ENCODE measurements at places on chromosomes 1 and 21.

DNA sequence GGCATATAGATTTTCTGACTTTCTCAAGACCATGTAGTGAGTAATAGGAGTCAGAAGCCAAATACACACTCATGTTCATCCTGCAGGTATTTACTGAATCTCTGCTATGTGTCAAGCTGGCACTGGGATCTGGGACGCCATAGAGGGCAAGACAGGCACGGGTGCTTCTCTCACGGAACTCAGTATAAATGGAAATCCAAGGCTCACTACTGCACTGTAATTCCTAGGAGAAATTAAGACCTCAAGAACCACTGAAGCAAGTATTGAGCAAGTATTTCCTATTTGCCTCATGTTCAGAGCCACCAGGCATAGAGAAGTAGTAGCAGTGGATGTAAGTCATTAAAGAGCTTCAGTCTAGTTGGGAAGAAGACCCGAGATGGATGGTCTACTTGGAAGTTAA, 38.9 kb downstream of the EIF2D start:
- no peak for DNase-seq

DNA sequence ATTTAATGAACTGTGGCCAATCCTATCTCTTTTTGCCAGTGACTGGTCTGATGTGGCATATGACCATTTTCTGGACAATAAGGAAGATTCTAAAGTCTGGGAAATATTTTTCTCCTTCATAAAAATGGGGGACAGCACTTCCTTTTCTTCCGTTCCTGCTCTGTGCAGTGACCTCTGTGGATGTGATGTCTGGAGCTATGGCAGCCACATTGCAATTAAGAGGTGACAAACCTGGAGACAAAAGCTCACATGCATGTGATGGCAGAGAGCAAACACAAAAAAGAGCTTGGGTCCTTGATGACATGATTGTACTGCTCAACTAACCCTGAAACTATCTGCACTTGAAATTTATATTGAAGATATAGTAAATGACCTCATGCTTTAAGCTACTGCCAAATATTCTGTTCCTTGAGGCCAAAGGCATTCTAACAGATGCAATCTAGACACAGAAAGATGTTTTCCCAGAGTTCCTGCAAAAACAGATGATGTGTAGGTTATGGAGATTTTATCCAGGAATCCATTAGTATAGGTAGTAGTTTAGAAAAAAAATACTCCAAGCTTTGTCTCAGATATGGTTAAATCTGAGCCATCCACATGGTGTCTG, 2.2 kb upstream of the MAGI3 start:
- no peak for DNase-seq

- DNase-seq: no peak
These were observed 324.7 kb upstream of the USP24 start for GRCh38 chr1:55539652-55540512.

- DNase-seq: no peak
These were observed 43.1 kb downstream of the PDE9A start for GRCh38 chr21:42696501-42697040.

GRCh38 chr1:222167111-222167510, 380.8 kb downstream of the HHIPL2 start:
- DNase-seq: no peak

DNA sequence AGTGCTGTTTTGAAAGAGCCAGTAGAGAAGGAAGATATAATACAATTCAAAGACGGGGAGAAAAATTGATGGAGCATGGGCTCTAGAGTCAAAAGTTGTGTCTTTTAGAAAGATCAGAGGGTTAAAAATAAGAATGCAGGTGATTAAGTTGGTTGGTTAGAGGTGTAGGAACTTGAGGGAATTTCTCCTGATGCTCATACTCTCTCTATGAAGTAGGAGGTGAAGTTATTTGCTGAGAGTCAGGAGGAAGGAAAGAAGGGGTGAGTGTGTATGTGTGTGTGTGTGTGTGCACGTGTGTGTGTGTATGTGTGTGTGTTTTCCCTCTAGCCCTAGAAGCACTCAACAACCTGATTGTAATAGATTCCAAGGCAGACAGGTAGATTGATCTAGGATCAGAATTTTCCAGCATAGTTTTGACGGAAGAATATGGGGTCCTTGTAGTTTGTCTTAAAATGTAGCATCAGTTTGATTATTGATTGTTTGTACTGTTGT, 88.3 kb upstream of the MACF1 start:
- no peak for DNase-seq

DNA sequence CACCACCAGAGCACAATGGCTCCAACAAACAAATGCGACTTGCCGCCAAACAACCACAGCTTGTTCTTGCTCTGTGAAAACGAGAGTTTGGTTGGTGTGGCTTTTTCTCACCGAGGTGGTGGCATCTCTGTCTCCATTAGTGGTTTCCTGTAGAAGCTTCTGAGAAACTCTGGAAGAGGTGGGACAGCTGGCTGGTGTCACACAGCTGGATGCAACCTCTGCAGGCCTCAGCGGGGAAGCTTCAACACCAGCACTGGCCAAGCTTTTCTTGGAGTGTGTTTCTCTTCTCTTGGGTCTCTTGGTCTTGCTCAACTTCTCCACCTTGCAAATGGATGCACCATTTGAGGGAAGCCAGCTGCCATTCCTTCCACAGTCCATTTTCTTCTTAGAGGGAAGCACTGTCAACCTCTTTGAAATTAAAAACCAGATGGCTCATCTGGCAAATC, 124.8 kb downstream of the KCNN3 start:
- DNase-seq: no peak

- no peak for DNase-seq
These were observed 14.2 kb upstream of the KCNE1 start for GRCh38 chr21:34526241-34526617.

GRCh38 chr1:153364156-153364555, 6.5 kb downstream of the S100A9 start:
- DNase-seq: no peak

GRCh38 chr1:94032637-94033036, 88.3 kb downstream of the ABCA4 start:
- DNase-seq: no peak

GRCh38 chr1:236536540-236536939, 12.8 kb downstream of the LGALS8 start:
- no peak for DNase-seq

Measured in stimulated activated CD4-positive, alpha-beta T cell treated with anti-CD3 and anti-CD28 coated beads, TNF-alpha, amount 100 ng/mL, for 1 hour (primary cell).